ENCODE measurements at places on chromosomes 2 and 18. TPM values are rescaled to one million over a fixed set of nuclear protein-coding genes. Genes with fewer than 3 reads are reported as not detected.
A peak's percentile ranks its signal among the peaks of the same experiment; 100 is the strongest.

DNA sequence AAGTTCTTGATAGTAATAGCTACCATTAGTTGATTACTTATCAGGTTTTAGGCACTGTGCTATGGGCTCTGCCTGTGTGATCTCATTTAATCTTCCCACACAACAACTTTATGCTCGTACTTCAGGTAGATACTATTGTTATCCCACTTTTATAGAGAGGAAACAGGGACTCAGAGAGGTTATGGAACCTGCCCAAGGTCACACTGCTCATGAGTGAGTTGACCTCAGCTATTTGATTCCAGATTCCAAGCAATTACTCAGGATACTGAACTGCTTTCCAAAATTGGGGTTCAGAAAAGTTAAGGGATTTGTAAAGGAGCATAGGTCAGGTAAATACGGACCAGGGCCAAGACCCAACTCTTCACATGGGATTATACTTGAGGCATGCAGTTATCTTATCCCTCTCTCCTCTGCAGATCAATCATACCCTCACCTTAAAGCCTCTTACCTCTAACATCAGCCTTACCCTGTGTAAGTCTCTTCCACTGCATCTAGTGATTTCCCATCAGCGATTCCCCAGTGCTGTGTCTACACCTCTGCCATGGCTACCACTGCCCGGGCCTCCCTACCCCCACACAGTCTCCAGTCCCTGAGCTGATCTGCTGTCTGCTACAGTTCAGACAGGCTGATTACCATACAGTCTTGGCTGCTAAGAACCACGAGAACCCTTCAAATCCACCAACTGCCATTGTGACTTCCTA lies 74.4 kb downstream of the ANTXR1 start:
- peak; percentile 7 for DNase-seq

Gene EVA1A
- total RNA-seq = 73.2 TPM

Gene KCNF1
- total RNA-seq = not detected

DNA sequence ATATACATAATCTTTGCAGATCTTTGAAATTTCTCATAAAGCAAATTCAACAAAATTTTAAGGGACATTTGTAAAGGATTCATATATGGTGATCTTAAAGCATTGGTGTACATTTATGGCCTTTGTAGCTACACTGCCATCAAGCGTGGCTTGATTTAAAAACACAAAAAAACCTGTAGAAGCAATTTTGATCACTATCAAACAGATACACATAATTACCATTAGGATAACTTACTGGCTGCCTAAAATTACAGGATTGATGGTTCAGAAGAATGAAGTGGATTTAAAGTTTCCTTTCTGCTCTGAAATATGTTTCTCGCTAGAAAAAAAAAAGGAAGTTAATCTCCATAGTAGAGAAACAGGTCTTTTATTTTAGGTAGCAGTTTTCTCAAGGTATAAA lies 31.4 kb downstream of the MAPRE2 start:
- DNase-seq = no peak

Gene C2orf80
- not detected for total RNA-seq

DNA sequence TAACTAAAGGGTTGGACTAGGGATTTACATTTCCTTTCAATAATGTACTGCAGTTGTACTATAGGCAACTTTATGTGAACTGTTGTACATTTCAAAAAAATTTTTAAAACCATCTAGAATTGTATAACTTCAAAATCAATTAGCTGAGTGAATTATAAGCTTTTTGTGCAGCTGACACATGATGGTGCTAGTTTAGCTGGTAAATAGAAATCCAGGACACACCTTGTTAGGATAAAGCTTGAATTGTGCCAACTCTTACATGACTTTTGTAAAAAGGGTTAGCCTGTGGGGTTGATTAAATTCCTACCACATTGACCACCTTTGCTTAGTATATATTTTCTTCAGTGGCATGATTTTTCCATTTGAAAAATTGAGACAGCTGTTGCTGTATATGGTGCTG lies 104.4 kb downstream of the CPS1 start:
- DNase-seq = no peak

Measured in Daoy (cell line).